ENCODE measurements at places on chromosomes 7 and 10.

- DNase-seq, result no peak
Measured at GRCh38 chr10:102824664-102825063, 12.5 kb downstream of the CYP17A1 start.

GRCh38 chr7:25944777-25945515, 207.1 kb upstream of the NFE2L3 start:
- DNase-seq, result no peak

DNA sequence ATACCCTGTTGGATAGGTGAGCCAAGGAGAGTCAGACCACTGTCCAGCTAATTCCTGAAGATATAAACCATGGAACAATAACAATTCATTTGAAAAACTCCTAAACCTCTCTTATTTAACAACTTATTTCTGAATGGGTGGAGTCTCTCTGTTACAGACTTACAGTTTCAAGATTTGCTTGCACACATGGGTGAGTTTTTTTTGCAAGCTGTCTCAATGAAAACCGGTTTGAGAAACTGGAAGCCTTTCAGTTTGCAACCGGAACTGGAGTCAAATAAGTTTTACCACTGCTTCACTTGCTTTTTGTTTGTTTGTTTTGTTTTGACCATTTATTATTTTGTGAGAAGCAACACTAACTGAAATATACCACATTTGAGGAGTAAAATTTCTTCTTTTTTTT, 243.8 kb downstream of the MTERF1 start:
- no peak for DNase-seq

DNA sequence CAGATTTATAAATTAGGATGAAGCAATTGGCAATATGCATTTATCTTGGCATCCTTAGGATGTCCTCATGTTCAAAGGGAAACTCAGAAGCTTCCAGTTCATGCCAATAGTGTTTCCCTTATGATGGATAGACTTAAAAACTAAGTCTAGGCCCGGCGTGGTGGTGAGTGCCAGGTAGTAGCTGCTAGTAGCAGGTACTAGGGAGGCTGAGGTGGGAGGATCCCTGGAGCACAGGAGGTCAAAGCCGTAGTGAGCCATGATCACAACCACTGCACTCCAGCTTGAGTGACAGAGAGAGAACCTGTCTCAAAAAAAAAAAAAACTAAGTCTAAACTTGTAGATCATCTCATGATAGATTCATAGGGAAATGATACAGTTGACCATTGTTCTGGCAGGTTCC, 115.0 kb downstream of the DOCK1 start:
- DNase-seq, result no peak

DNA sequence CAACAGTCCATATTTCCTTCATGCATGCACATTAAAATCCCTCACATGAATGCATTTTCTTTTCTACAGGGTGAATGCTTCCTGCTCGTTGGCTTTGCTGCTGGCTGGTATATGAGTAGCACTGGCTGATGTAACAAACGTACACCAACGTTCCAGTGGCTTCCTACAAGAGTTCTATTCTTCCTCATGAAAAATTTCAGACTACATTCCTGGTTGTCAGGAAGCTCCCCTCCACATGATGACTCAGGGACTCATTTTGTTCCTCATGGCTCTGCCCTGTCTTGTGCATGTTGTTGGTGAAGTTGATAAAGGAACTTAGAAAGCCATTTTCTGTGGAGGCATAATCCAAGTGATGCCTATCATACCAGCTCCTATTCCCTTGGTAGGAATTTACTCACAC, 470.7 kb upstream of the KLF6 start:
- DNase-seq, result no peak

DNA sequence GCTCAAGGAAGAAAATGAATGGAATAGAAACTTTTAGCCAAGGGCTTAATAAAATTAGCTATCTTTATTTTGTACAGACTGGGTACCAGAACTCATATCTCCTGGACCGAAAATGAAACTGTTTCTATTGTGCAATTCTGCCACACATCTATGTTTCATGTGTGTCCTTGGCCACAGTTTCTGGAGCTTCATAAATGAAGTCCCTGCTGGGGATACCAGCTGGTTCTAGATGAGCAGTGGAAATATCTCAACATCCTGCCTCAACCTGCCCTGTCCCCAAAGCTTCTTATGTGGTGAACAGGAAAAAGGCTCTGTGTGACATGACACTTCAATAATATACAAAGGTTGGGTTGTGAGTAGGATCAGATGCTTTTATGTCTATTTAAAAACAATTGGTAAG, 310.1 kb upstream of the SORCS1 start:
- DNase-seq, result no peak

GRCh38 chr10:99658622-99659030, 683 bp upstream of the ENTPD7 start:
- no peak for DNase-seq

DNA sequence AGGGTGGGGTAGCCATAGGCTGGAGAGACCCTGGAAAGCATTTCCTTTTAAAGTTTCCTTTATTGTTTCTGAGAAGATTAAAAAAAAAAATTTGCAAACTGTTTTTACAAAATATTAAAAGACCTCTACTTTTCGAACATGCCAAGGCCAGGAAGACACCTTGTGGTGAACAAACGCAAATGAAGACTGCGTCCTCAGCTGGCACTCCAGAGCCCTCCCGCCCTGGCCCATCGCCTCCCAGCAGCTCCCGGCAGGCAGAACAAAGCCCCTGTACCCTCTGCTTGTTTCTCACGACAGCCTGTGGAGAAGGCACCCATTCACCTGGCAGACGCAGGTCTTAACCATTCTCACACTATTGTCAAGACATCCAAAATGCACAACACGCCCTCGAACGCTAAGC, 56.4 kb downstream of the ESYT2 start:
- no peak for DNase-seq
